ENCODE measurements at places on chromosomes 2 and 18. TPM values are rescaled to one million over a fixed set of nuclear protein-coding genes. Genes with fewer than 3 reads are reported as not detected.

GRCh38 chr2:65129286-65129825 lies 550 bp downstream of the RAB1A start:
- DNase-seq, result peak; percentile 90

GRCh38 chr2:158778243-158778642 lies 16.9 kb upstream of the DAPL1 start:
- DNase-seq, result no peak

- DNase-seq, result no peak
Measured at GRCh38 chr18:61988100-61988499, 95.3 kb upstream of the RNF152 start.

Gene MYL12A
- 442 TPM for polyA plus RNA-seq

Gene DLX1
- not detected for polyA plus RNA-seq

Measured in kidney (tissue), 22 donors.